ENCODE measurements at places on chromosomes 3 and 15.

- DNase-seq = no peak
Measured at GRCh38 chr3:114323546-114324254, 29.9 kb downstream of the TIGIT start.

GRCh38 chr15:76994496-76994895, 430 bp upstream of the PSTPIP1 start:
- no peak for DNase-seq

GRCh38 chr3:60598671-60599070, 652.6 kb downstream of the FHIT start:
- no peak for DNase-seq

DNA sequence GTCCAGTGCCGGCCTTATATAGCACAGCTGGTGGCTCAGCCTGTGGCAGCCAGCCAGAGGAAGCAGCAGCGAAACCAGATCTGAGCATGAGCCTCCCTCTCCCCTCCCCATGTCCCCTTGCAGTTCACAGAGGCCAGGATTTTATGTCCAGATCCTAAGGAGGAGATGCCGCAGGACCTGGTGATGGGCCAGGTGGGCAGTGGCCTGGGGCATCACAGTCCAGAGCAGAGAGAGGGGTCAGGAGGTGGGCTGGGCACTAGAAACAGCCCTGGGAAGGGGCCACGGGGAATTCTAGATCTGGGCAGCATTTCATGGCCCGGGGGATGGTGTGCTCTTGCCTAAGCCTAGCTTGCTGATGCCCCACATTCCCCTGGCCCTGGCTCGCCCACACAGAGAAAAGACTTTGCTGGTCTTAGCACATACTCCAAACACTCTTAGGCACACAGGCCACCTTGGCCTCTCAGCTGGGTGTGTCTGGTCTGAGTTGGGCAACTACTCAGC, 259 bp upstream of the CILP start:
- peak; percentile 66 for DNase-seq

GRCh38 chr3:159001711-159002110, 199.9 kb downstream of the MFSD1 start:
- DNase-seq = no peak

- DNase-seq = no peak
Measured at GRCh38 chr3:77262361-77262760, 222.5 kb downstream of the ROBO2 start.

GRCh38 chr15:24223739-24224138, 451.8 kb upstream of the NPAP1 start:
- no peak for DNase-seq

- no peak for DNase-seq
Measured at GRCh38 chr3:40574661-40575060, 49.9 kb downstream of the ZNF621 start.

DNA sequence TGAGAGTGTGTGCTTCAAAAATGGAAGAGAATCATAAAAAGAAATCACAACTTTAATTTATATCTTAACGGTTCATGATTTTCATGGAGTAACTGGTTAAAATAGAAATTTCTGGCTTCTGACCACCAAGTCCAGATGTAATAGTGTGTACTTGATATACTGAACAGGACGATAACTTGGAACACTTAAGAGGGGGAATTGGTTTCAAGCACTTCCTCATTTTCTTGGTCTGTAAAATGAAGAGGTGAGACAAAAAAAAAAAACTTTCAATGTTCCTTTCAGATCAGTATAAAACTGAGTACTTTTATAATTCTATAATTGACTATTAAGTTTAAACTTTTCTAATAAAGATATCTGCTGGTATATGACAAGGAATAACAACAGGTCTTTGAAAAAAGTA, 64.0 kb upstream of the TRA2B start:
- no peak for DNase-seq

GRCh38 chr3:94420931-94421330, 358.1 kb downstream of the NSUN3 start:
- no peak for DNase-seq

- DNase-seq = peak; percentile 37
Measured at GRCh38 chr15:73240866-73241499, 127.8 kb downstream of the HCN4 start.

DNA sequence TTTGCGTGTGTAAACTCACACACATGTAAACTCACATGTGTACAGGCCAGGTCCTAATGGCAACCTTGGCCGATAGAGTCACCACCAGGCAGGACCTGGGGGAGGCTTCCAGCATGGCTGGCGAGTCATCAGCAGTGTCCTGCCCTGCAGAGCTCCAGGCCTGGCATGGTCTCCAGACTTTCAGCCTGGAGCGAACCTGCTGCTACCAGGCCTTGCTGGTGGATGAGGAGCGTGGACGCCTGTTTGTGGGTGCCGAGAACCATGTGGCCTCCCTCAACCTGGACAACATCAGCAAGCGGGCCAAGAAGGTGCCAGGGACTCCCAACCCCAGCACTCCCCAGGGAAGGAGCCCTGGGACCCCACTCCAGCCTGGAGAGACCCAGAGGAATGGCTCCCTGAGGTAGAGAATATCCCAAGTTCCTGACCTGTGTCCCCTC, 1.0 kb downstream of the SEMA3B start:
- DNase-seq = no peak

DNA sequence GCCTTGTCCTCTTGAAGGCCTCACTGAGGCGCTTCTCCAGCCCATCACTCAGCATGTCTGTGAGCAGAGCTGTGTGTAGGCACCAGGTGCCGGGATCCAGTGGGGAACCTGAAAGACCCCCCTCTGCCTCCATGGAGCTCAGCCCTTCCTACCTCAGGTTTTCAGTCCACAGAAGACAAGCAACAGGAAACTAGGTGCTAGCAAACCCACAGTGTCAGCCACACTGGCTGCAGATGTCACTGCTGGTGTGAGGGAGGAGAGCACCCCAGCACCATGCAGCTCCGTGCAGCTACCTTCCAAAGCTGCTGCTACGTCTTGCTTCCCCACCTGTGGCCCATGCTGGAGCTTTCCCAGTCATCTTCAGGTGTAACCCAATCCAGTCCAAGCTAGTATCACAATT, 17.9 kb downstream of the PSTPIP1 start:
- no peak for DNase-seq

DNA sequence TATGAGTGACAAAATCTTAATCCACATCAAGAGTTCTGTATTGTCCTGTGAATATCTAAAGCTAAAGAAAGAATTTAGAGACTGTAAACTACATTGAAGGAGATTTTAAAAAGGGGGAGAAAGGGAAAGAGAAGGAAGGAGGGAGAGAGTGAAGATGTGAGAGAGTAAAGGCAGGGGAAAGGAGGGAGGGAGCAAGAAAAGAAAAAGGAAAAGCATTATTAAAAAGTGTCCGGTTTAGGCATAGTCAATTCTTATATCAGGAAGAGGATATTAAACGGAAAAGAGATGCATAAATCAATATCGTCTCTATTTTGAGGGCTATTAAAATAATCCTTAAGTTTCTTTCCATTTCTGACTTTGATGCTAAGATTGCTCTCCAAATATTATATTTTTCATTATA, 332.1 kb downstream of the ROBO2 start:
- no peak for DNase-seq

- no peak for DNase-seq
Measured at GRCh38 chr3:11904157-11904556, 57.5 kb upstream of the TAMM41 start.

DNA sequence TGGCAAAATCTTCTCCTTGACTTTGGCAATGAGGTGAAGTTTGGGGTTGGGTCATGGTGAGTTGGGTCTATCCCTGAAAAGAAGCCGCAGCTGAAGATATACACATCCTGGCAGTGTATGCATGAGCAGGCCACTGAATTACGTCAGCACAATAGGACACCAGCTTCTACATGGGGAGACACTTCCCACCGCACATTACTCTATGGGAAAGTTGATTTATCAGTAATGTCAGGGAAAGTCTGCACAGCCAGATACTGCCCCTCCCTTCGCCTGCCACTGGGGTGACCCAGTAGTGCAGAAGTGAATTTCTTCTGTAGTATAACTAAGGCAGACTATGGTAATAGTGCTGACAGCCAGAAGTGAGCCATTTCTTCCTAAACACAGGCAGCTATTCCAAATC, 245.0 kb downstream of the NTRK3 start:
- no peak for DNase-seq

- no peak for DNase-seq
Measured at GRCh38 chr3:153215966-153216365, 53.9 kb downstream of the RAP2B start.

GRCh38 chr15:26864664-26865191, 2.1 kb upstream of the GABRA5 start:
- DNase-seq = no peak

GRCh38 chr3:185337231-185337816, 25.6 kb upstream of the MAP3K13 start:
- DNase-seq = no peak

DNA sequence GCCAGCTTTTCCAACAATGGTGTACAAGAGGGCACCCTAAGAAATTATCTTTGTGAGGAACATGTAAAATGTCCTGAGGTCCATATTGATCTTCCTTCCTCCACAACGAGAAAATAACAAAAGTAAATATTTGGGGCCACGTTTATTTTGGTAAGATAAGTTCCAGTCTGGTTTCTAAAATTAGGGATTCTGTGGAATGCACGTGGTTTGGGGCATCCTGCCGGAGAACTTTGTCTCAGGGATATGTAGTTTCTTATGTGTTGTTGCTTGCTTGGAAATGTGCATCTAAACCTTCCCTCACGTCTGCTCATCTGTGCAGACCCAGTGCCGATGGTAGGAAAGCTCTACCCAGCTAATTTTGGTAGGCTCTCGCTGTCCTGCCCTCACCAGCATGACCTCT, 62.8 kb downstream of the CTDSPL start:
- no peak for DNase-seq

Data from left renal pelvis (tissue), 4 donors.